ENCODE measurements at places on chromosomes 1 and 21.

GRCh38 chr1:54278941-54279422, 79.0 kb downstream of the MRPL37 start:
- DNase-seq, result no peak

GRCh38 chr1:22471078-22471477, 19.4 kb downstream of the ZBTB40 start:
- DNase-seq, result no peak

- no peak for DNase-seq
These were observed 62.8 kb downstream of the TOR3A start for GRCh38 chr1:179144626-179145025.

GRCh38 chr1:58620259-58620658, 43.2 kb upstream of the TACSTD2 start:
- DNase-seq, result no peak

DNA sequence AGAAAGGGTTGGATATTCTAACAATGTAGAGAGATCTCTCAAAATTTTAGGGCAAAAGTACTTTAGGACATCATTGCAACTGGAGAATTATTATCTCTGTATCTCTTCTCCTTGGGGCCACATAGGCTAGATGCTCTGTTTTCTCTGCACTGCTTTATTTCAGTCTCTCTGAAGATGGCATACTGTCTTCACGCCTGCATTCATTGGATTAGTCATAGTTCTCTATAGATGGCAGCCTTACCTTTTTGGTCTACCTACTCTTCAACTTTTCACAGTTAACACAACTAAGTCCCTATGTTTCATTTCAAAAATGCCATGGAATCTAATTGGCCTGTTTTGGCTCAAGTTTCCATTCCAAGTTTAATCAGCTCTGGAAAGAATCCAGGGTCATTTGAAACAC, 1623.3 kb upstream of the B3GALT2 start:
- DNase-seq, result no peak

DNA sequence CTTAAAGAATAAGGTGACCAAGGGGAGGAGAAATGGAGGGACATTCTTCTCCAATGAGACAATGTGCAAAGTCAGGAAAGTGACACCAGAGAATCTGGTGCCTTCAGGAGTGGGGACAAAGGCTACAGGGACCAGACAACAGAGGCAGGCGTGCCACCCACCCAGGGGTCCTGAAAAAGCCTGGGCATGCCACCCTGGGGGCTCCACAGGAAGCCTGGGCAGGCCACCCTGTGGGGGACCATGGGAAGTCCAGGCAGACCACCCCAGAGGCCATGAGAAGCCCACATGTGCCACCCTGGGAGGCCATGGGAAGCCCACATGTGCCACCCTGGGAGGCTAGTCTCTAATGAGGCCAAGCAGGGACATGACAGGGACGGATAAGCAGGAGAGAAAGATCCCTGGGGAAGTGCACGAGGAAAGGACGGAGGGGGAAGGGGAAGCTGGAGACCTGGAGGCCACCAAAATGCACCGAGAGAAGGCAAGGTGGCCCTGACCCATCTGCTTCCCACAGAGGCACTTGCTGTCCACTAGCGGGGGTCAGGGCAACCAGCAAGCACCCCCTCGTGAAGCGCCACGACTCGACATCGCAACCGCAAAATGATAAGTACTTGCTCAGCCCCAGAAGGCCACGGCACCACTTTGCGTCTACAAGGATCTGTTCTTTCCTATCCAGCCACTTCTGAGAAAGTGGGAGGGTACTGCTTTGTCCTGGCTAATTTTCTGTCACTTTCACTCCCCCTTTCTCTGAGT, 7.2 kb upstream of the PDE9A start:
- DNase-seq, result no peak

GRCh38 chr1:53725238-53725689, 13.7 kb downstream of the GLIS1 start:
- no peak for DNase-seq

DNA sequence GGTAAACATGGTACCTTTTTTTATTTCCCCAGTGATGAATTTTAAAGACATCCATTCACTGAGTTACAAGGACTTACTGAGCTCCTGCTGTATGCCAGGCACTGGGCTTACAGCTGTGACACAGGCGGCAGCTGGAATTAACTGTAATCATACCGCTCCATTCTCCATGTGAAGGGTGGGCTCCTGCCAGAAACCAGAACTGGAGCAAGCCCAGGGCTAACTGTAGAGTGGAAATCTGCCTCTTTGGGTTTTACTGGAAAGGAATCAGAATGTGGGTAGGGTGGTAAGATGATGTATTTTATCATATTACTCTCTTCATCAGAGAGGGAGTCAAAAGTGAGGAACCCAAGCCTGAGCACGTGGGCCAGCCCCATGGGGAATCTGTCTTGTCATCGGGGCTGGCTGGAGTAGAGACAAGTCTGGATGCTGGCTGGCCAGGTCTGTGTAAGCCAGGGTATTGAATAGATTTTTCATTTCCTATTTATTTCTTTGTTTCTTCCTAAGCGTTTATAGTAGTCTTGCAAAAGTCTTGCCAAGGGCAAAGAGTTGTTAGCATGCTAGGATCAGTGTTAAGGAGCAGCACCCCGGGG, 21.5 kb downstream of the FGGY start:
- DNase-seq, result no peak

DNA sequence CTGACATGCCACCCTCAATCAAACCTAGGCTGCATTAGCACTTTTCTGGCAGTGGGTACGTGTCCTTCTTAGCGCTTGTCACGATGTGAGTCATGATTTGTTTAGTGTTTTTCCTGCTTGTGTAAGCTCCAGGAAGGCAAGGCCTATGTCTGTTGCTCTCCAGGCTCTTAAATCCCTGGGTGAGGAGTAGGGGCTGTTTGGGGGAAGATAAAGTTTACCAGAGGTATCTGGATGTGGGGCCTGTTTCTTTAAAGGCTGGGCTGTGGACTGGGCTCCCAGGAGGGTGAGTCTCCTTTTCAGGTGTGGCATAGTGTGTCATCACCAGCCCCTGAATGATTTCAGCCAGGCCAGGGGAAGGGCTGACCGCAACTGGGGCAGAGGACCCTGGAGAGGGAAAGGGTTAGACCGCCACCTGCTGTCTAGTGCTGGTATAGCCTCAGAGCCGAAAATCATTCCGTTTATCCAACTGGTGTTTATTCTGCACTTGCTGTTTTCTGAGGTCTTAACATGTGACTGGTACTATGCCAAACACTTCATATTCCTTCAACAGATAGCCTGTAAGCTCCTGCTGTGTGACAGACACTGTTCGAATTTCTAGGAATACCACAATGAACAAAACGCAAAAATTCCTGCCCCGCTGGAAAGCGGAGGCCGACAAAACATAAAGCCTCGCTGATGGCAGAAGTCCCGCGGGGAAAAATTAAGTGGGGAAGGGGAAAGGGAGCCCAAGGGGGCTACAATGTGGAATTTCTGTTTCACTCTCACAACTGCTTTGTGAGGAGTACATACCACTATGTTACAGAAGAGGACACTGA, 9.7 kb downstream of the SERINC2 start:
- no peak for DNase-seq

- no peak for DNase-seq
These were observed 145.6 kb downstream of the HIVEP3 start for GRCh38 chr1:41773144-41773591.

- DNase-seq, result no peak
These were observed 11.2 kb downstream of the ACTRT2 start for GRCh38 chr1:3032371-3033039.

DNA sequence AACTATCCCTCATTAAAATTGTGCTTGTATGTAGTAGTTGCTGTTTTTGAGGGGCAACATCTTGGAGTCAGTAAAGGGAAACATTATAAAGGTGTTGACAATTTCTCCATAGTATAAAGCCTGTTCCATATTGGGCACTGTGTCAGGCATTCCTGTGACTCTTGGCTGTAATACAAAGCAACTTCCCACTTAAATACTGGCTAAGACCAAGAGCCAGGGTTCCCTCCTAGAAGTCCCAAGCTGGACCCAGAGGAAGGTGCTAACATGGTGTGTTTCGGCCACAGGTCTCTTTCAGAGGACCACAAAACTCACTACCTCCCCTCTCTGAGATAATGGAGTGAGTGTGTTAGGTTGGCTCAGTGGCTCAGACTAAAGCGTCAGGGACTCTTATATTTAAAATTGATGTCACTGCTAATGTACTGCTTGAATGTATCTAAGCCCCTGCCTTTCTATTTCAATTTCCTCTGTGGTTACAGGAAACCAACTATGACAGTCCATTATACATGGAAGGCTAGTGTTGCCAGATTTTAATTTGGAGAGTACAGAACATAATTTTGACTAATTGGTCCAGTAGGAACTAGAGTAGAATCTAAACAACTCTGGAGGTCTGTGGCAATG, 74.7 kb upstream of the RGL1 start:
- no peak for DNase-seq

DNA sequence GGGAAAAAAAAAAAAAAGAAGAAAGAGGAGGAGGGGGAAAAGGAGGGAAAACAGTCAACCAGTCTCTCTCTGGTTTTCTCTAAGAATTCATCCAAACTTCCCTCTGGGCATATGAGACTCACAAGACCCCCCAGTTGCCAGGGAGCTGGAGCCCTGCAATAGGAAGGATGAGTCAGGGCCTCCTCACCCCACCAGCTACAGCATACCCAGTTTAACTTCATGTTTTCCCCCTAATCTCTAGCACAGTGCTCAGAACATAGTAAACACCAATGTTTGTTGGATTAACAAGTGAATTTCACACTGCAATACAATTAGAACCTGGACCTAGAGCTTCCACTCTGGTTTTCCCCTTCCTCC, 7.8 kb downstream of the F11R start:
- no peak for DNase-seq

GRCh38 chr1:184734980-184735379, 19.7 kb downstream of the EDEM3 start:
- DNase-seq, result no peak

- DNase-seq, result no peak
These were observed 32.4 kb downstream of the TBCE start for GRCh38 chr1:235399661-235400060.

DNA sequence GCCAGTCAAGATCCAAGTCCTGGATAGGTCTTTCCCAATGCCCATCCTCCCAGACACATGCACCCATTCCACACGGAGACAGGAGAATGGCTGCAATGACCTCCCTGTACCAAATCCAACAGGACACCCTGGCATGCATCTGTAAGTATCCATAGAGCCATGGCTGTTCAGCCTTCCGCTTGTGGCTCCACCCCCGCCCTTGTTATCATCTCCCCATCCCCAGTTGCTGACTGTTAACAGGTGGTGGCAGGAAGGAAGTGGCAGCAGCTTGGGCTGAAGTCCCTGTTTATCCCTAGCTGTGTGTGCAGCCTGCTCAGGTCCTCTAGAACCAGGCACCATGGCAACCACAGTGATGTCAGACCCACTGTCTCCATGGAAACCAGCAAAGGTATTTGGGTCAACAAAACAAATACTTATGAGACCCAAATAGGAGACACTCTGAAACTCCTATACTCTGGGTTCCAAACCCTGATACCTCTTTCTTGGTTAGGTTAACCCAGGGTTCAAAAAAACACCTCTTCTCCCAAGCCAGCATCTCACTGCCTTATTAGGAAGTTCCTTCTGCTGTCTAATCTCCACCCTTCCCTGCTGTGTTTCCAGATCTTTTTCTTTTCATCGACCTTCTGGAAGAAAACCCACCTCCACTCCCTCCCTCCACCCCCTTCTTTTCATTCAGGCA, 721 bp downstream of the PBXIP1 start:
- no peak for DNase-seq

GRCh38 chr1:30579580-30579979, 143.8 kb downstream of the MATN1 start:
- no peak for DNase-seq

DNA sequence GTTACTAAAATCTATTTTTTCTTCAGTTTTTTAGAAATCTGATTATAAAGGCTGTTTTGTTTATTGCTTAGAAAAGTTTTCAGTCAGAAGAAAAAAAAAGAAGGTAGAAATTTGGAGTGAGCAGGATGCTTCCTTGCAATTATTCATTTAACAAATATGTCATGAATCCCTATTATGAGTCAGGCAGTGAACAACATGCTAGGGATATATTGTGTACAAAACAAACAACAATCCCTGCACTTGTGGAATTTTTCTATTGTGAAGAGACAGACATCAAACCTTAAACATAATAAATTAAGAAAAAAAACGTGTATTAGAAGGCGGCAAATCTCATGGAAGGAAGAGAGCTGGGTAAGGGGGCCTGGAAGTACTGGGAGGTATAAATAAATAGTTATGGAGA, 664.1 kb upstream of the CAMK1G start:
- DNase-seq, result no peak

- DNase-seq, result no peak
These were observed 294.2 kb downstream of the KIF26B start for GRCh38 chr1:245448975-245449431.

DNA sequence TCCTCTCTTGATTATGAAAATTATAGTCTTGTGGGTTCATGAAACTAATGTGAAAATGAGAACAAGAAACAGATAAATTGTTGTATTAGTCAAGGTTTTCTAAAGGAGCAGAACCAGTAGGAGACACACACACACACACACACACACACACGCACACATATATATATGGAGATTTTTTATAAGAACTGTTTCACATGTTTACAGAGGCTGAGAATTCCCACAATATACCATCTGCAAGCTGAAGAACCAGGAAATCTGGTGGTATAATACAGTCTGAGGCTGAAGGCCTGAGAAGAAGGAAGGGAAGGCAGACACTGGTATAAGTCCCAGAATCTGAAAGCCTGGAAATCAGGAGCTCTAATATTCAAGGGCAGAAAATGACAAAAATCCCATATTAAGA, 70.9 kb upstream of the RGS18 start:
- DNase-seq, result no peak

GRCh38 chr1:150887018-150887417, at the start of gene CTXND2:
TSS of gene CTXND2 (plus strand) at chr1:150887136. CDS start at chr1:150912315, 25,179 bp downstream.
- DNase-seq, result no peak

DNA sequence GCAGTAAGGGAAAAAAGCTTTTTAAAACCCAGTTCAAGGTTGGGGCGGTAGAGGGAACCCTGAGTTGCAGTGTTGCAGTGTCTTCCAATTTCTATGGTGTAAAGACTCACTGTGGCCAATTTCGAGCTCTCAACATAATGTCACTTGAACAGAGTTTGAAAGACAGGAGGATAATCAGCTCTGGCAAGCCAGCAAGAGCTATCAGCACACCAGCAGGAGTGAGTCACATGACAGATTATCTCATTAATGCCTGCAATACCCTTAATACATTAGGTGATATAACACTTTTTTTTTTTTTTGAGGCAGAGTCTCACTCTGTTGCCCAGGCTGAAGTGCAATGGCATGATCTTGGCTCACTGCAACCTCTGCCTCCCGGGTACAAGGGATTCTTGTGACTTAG, 22.8 kb downstream of the SLC9C2 start:
- no peak for DNase-seq

- DNase-seq, result no peak
These were observed 3.2 kb downstream of the LYPD8 start for GRCh38 chr1:248752161-248753028.
